Renal cortical epithelial cell (primary cell): ENCODE measurements at places on chromosomes 6 and 20. TPM values are rescaled to one million over a fixed set of nuclear protein-coding genes. Genes with fewer than 3 reads are reported as not detected.
A peak's percentile ranks its signal among the peaks of the same experiment; 100 is the strongest.

Gene WFDC2
- 1.6 and 25.0 TPM in 2 replicates for total RNA-seq

GRCh38 chr20:33373735-33374605, 27.3 kb downstream of the CDK5RAP1 start:
- peak; percentile 91 for DNase-seq

GRCh38 chr6:103326760-103327757, 1532.7 kb downstream of the HACE1 start:
- DNase-seq: no peak

GRCh38 chr6:148608199-148608951, 138.5 kb upstream of the UST start:
- DNase-seq: peak; percentile 12

DNA sequence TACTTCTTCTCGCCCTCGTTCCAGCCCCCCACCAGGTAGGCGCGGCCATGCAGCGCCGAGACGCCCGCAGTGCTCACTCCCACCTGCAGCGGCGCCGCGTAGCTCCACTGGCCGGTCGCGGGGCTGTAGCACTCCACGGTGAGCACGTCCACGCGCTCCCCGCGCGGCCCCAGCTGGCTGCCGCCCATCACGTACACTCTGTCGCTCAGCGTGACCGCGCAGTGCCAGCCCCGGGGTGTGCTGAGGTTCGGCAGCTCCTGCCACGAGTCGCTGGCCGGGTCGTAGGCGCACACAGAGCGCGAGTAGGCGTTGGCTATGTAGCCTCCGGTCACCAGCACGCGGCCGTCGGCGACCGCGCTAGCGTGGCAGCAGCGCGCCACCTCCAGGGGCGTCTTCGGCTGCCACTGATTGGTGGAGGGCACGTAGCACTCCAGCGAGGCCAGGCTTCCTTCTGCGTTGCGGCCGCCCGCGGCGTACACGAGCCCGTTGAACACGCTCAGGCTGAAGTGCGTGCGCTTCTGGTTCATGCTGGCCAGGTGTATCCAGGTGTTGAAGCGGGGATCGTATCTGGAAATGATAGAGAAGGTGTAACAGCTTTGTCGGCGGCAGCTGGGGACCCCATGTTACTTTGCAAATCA, 13.7 kb downstream of the KLHL31 start:
- peak; percentile 42 for DNase-seq
